ENCODE measurements at places on chromosomes 7 and 10.

- DNase-seq, result no peak
Observed at GRCh38 chr10:92544296-92544695, 29.6 kb downstream of the IDE start.

DNA sequence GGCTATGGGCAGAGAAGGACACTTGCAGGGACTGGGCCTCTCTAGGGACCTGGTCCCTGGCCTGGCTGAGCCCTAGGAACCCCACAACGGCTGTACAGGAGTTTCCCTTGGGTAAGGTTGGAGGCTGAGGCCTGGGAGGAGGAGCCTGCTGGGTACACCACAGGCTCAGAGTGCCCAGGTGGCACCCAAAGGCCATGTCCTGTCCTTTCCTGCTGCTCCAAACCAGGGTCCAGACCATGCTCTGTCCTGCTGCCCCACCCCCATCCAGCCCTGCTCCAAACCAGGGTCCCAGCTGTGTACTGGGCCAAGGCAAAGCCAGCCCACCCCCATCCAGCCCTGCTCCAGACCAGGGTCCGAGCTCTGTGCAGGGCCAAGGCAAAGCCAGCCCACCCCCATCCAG is 35.3 kb upstream of the ZNF488 start:
- DNase-seq, result no peak

DNA sequence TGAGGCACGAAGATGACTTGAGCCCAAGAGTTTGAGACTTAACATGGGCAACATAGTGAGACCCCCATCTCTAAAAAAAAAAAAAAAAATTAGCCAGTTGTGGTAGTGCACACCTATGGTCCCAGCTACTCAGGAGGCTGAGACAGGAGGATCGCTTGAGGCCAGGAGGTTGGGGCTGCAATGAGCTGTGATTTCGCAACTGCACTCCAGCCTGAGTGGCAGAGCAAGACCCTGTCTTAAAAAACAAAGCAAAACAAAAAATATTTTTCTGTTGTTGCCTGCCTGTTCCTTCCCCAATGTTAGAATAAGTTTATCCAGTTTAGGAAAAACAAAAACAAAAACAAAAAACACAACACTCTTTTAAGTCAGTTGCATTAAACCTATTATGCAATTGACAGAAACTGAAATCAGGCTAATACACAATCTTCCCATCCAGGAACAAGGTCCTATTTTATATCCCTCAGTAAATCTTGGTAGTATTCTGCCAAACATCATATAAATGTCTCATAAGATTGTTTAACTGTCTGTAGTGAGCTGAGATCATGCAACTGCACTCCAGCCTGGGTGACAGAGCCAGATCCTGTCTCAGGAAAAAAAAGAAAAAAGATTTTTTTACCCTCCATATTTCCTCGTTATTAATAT is 4.9 kb downstream of the PILRA start:
- DNase-seq, result no peak

- no peak for DNase-seq
Observed at GRCh38 chr7:158728911-158729645, 24.5 kb upstream of the NCAPG2 start.

DNA sequence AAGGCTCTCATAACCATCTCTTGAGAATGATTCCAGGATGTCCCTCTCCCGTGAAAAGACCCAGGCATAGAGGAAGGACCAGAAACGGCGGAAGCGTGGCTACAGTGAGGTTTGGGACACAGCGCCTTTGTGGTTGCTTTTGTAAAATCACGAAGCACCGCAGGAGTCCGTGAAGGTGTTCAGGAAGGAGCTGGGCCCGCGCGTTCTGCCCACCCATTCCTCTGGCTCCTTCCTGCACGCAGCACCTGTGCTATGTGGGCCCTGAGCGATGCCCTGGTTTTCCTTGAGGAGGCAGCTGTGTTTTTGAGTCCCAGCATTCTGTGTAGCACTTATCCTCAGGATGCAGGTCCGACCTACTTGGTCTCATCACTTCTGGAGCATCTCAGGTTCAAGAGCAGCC is 112.8 kb downstream of the TRRAP start:
- DNase-seq, result no peak

DNA sequence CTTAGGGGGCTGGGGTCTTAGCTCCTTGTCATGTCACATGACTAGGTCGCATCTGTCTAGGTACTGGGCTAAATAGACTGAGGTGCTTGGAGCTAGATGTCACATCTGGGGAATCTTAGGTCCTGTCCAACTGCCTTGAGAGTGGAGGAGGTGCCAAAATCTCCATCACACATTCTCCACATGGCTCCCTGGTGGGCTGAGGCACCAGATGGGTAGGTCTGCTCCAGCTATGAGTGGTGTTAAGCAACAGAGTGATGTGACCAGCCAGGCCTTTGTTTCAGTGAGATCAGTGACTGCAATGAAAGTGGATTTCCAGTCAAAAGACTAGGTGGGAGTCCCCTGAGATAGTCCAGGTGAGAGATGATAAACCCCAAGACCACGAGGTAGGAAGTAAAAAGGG is 251.8 kb downstream of the BMPER start:
- DNase-seq, result no peak

GRCh38 chr10:48451969-48452878 is 145.7 kb downstream of the MAPK8 start:
- DNase-seq, result no peak

DNA sequence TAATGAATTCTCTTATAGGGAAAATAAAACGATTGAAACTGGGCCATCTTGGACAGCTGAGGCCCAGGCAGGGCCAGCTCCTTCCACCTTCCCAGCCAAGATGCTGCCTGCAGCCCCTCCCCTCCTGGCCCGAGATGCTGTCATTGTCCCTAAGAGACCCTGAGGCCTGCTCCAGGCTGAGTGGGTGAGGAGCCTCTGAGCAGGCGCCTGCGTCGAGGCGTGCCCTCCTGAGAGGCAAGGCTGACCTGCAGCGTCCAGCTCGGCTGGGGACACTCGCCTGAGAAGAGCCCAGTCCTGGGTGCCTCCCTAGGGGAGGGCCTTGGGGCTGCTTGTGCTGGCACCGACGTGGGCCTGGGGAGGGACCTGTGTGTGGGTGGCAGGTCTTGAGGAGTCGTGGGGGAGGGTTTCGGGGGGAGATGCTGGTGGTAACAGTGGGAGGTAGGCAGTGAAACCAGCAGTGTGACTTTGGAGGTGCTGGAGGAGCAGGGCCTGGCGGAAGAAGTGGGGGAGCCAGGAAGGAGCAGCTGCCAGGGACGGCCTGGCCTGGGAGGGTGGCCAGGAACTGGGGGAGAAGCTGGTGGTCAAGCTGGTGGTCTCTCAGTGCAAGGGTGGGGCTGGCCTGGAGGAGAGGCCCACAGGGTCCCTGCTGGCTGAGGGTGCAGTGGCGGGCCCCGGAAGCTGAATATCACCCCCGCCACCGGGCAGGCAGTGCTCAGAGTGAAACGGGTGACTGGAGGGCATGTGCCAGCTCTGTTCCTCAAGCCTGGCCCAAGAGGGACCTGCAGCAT is 7.9 kb downstream of the GPR146 start:
- DNase-seq, result no peak

GRCh38 chr7:63028376-63029206 is 970.1 kb upstream of the ZNF722 start:
- DNase-seq, result no peak

DNA sequence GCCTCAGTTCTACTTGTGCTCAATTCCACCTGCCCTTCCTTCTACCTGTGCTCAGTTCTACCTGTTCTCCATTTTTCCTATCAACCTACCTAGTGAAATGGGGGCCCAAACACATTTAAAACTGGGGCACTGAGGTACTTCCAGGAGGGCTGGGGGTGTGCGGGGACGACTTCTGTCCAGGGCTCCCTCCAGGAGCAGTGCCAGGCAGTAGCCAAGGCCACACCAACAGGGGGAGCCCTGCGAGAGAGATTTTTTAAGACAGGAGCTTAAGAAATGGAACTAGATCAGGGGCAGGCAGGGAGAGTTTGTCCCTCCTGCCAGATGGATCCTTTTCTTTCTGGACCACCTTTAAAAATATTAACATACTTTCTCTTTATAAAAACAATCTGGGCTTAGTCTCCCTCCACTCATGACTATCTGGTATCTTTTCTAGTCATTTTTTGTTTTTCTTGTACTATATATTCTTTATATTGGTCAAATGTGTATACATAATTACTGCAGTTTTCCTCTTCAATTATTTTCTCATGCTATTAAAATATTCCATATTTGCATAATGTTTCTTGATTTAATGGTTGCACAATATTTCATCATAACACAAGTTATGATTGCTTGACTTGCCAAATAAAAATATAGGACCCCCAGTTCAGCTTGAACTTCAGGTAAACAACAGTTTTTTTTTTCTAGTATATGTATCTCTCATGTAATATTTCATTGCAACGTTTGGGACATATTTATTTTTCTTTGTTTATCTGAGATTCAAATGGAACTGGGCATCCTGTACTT is 47.3 kb upstream of the INSYN2A start:
- no peak for DNase-seq

GRCh38 chr7:19520392-19520791 is 188.4 kb downstream of the POLR1F start:
- DNase-seq, result no peak

- DNase-seq, result no peak
Observed at GRCh38 chr7:69864274-69864673, 266.0 kb downstream of the AUTS2 start.

DNA sequence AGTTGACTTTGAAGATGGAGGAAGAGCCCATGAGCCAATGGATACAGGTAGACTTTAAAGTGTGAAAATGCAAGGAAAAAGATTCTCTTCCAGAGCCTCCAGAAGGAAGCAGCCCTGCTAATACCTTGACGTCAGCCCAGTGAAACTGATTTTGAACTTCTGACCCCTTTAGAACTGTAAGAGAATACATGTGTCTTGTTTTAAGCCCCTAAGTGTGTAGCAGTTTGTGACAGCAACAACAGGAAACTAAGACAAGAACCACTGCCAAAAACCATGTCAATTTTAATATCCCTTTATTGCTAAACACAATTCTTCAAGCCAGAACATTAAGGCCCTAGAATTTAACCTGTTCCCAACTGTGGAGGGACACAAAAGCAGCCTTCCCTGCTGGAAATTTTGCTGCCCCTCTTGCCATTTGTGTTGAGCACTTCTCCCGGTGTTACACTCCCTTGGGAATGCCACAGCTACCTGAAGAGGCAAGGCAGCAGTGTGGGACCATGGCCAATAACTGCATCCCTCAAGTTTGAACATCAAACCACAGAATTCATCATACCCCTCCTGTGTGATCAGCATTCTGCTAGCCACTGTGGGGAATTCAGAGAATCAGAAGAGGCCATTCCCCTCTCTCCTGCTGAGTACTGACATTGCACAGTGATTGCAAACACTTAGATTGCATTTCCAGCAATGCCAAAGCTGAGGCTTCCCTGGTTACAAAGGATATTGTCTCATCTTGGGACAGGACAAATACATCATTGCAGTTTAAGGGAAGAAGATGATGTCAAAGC is 12.3 kb upstream of the CCDC172 start:
- DNase-seq, result no peak

DNA sequence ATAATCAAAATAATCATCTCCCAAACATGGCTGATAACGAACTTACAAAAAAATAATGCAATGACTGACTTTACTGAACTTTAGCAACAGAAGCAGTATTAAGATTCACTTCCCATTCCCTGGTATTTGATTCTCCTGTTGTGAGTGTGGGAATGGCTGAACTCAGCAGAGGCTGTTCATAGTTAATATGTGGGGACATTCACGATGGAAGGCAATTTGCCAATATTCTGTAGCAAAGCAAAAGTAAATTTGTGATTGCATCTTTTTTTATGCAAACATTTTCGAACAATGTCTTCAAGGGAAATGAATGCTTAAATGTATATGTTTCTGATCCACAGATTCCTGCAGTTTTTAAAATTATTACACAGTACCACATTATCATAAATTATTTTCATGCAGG is 431.7 kb upstream of the KLF6 start:
- no peak for DNase-seq

DNA sequence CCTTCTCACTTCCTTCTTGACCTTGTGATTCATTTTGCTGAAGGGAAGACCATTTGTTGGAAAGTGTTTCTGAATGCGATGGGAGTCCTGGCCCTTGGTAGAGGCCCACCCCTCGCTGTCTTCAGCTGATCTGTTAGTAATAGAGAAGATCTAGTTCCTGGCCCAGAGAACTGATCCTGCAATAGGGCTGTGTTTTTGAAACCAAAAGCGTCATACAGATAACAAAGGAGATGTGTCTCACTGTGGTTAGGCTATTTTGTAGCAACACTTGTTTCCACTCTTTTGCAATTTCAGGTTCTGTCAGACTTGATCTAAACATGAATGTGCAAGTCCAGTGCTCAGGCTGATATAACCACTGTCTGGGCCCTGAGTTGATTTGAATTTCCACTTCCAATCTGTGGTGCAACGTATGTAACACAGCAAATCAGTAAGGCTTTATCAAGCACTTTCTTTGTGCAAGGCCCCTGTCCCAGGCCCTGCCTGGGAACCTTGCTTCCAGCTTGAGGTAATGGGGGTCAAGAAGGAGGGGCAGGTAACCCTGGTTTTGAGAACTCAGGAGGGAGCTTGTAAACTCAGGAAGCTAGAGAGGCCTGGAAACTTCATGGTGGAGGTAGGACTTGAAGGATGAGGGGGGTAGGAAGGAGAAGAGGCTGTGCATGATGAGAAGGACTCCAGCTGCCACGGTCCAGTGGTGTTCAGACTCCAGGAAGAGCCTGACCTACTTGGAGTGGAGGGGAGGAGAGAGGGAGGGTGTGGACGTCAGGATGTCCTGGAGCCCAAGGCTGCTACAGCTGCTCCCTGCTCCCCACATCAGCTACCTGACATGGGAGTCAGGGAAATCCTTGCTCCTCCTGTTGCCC is 42.2 kb upstream of the SRGN start:
- DNase-seq, result peak; percentile 41

- DNase-seq, result no peak
Observed at GRCh38 chr10:66698069-66698468, 227.8 kb upstream of the LRRTM3 start.

DNA sequence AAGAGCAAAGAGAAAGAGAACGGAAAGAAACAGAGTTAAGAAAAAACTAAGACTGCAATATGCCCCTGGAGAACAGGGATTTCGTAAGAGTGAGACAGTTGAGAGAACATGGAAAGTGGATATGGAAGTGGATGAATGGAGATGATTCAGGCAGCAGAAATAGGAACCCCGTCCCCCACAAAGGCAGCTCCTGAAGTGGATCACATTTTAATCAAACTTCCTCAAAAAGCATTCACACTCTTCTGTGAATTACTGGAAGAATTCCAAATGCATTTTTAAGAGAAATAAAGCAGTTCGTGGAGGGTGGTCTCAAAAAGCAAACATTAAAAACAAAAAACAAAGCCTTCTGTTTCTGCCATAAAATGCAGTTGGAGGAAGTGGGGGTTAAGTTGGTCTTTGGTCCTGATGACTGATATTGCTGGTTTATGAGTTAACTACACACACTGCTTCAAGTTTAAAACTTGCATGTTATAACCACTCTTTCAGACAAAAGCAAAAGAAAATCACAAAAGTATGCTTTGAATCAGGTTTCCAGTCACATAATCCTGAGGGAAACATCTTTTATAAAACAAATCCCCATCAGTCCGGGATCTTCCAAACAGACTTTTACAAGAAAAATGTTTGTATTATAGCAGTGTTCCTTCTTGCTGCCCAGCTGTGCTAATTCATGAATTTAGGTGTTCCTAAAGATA is 214.3 kb downstream of the FANK1 start:
- no peak for DNase-seq

- no peak for DNase-seq
Observed at GRCh38 chr10:19803676-19804075, 12.6 kb upstream of the PLXDC2 start.
